ENCODE measurements at places on chromosomes 5 and 9.

GRCh38 chr5:112895682-112896081 is 26.3 kb downstream of the REEP5 start:
- DNase-seq: no peak

DNA sequence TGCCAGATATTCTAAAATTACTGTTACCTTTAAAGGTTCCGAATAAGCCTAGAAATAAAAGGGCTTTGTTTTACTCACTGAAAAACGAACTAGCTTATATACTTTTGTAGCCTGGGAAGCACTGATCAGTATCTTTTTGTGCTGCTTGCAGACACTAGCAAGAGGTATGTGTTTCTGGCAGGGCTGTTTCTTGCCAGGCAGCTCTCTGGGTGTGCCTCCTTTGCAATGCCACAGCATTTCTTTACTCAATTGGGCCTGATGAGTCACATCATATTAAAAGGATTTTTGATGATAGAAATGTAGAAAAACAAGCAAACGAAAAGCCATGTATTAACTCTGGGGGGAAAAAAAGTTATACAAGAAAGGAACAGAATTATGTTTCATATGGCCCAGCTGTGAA is 35.6 kb downstream of the CD180 start:
- no peak for DNase-seq

DNA sequence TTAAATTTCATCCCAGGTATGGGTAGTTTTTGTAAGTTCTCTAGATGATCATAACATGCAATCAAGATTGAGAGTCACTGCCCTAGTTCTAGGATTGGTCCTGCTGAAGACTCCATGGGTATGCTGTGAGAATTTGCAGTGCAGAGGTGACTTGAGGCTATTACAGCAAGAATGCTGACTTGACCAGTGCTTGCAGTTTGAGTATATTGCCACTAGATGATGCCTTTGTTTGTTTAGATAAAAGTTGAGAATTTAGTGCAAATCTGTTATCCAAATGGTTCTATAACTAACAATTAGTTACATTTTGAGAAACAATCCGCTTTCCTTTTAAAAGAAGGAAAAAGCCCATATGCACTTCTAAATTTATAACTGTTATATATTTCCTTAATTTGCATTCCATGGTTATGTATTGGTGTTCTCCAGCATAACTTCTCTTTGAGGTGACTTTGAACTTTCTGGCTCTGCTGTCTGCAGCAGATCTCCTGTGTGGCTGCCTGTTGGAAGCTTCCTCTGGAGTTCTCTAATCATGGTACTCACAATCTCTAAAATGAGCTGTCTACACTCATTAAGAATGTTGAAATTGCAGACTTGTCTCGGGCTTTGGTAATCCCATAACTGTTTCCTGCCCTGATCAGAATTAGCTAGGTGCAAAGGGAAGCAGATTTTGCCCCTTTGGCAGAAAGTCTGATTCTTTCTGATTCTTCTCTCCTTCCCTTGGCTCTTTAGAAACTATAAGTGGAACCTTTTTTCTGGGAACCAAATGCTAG is 24.9 kb downstream of the MELK start:
- peak; percentile 60 for DNase-seq

DNA sequence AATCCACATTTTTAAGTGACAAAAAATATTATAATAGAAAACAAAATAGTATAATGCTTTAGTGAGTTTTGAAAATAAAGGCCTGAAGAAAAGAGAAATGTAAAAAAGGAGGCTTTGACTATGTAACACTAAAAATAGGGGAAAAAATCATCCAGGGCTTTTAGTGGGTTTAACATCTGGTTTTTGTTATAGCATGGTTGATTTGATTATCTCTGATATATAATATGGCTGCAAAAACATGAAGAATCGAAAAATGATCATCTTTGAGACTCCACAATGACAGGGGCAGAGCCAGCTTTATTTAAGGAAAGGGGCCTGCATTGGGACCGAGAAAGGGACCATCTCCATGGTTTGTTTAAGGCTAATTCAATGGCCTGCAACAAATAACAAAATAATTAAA is 393.8 kb downstream of the PLK2 start:
- no peak for DNase-seq

DNA sequence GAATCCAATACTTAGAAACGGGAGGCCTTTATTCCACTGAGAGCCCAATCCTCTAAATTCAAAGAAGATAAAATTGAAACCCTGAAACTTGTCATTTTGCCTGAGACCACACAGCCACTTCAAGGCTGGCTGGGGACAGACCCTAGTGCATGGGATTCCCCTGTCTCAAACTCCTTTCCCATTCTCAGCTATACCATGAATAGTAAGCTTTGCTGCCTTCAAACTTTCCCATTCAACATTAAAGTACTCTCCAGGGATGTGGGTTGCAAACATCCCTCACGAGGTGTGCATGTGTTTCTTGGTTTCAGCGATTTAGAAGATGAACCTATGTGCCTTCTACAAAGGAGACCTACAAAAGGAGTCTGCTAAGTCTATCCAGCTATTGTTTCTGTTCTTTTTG is 64.6 kb downstream of the GABRB2 start:
- no peak for DNase-seq

- DNase-seq: no peak
Observed at GRCh38 chr5:160772854-160773253, 79.2 kb downstream of the ATP10B start.

- no peak for DNase-seq
Observed at GRCh38 chr5:107385708-107386107, 285.0 kb downstream of the EFNA5 start.

DNA sequence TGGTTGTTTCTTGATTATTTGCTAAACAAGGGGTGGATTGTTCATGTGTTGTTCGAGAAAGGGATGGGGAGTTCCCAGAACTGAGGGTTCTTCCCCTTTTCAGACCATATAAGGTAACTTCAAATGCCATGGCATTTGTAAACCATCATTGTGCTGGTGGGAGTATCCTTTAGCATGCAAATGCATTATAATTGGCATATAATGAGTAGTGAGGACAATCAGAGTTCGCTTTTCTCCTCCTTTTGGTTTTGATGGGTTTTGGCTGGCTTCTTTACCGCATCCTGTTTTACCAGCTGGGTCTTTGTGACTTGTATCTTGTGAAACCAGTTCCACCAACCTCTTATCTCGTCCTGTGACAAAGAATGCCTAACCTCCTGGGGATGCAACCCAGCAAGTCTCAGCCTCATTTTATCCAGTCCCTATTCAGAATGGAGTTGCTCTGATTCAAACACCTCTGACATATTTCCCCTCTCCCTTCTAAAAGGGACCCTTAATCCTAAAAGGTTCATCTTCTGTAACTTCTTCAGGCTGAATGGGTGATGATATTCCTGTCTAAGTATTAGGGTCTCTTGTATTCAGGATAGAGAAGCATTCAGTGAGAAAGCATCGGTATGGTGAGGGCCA is 8.7 kb upstream of the FBN2 start:
- DNase-seq: no peak

DNA sequence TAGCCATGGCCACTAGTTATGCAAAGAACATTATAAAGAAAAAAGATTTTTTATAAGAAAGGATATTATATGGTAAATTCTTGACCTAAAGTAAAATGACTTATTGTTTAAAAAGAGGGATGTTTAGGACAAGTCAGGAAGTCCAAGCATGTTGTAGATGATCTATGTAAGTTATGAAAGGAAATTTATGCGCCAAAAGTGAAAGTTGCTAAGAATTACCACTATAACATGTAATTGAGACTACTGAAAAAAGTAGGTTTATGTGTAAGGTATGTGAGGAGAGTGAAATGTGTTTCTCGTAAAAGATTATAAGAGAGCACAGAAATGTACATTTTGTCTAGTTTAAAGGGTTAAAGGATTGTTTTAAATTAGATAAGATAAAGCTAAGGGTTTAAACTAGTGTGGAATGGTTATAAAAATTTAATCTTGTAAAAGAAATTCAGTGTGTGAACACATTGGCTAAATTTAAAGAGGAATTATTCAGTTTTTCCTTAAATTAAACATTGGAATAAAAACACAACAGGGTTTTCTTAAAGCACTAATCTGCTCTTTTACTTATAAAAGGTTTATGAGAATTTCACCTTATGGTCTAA is 1100.4 kb upstream of the EDIL3 start:
- no peak for DNase-seq

DNA sequence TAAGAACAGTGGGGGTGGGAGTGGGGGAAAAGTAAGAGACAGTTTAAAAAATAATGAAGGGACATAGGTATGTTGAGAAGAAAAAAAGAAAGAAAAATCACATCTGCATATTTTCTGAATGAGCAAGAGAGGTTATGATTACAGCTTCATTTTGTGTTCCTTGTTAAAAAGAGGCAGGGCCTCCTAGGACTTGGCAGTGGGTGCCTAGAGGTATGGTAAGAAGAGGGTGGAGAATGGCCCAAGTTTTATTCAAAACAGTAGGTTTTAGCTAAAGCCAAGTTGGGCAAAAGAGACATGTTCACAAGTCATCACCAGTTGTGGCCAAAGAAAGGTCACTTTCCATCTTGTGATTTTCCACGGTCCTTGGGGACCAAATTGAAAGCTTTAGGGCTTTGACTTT is 643.4 kb downstream of the CCDC171 start:
- no peak for DNase-seq

DNA sequence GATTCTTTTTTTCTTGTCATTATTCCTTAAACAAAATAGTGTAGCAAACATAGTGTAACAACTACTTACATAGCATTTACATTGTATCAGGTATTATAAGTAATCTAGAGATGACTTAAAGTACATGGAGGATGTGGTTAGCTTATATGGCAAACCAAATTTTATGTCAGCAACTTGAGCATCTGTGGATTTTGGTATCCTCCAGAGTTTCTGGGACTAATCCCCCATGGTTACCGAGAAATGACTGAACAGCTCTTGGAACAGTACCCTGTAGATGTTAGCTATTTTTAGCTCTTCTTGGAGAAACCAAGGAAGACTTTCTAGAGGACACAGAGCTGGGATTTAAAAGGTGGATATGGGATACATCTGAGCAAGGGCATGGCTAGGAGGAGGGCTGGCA is 157.6 kb upstream of the KLF4 start:
- no peak for DNase-seq

DNA sequence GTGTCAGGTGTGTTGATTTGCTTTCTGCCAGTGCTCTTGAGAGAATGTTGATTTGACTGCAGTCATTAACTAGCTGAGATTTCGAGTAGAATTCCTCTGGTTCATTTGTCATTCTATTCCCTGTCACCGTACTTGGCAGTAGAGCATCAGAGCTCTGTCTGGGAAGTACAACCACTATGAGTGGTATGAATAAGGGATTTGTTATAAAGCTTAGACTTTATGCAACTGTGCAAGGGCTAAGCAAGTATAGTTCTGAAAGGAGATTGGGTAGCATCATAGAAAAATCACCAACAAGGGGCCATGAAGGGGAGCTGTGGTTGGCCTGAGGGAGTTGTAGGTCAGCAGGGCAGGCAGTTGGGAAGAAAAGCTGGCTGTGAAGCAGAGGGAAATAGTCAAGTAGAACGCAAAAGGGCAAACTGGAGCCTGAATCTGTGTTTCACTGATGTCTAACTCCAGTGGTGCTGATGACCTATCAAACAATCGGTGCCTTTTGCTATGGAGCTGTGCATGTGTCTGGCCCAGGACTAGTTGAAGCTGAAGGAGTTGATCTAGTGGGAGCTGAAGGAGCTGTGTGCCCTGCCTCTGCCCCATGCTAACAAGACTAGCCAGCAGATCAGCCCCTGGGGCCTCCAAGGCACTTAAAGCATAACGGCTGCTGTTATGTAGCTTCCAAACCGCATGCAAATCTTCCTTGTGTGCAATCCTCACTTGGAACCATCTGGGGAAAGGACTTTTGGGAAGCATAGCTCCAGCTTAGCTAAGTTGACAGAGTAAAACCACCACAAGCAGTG is 110.0 kb downstream of the SLC28A3 start:
- DNase-seq: no peak

- DNase-seq: no peak
Observed at GRCh38 chr9:115385383-115386122, 267.6 kb upstream of the TNC start.

- no peak for DNase-seq
Observed at GRCh38 chr5:103703617-103704016, 141.0 kb upstream of the NUDT12 start.

DNA sequence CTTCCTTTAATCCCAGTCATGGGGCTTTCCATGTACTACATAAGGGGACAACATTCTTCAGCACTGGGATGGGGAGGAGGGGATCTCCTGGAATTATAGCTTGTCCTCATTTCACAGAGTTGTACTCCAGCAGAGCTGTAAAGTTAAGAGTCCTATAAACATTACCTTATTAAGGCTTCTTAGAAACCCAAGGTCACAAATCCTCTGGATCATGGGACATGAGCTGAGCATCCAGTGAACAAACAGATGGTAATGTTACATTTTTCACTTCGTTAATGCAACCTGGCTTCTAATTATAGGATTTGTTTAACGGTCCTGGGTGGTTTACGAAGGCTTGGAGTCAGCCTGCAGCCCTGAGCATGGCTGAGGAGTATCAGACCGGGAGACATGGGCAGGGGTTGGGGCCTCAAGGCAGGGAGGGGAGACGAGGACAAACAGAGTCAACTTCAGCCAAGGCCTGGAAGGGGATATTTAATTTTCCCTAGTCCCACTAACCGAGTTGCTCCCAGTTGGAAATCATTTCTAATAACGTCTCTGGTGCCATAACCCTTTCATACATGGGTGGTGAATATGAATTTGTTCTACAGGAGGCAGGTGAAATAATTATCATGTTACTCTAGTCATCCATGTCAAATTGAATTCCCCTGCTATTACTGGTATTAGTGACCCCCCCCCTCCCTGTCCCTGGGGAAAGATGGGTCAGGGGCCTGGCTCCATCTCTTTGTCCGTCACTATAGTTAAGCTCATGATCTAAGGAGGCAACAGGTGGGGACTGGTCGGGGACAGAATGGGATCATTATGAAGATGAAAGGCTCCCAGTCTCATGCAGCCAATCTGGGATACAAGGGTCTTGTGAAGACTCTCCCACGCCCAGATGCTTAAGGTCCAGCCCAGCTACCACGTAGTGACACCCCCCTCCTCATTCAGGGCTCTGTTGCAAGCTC is 10.7 kb upstream of the IL17B start:
- DNase-seq: no peak

GRCh38 chr9:136725612-136726011 is 13.2 kb downstream of the DIPK1B start:
- no peak for DNase-seq

GRCh38 chr5:141758310-141758998 is 76.4 kb upstream of the ARAP3 start:
- DNase-seq: no peak

DNA sequence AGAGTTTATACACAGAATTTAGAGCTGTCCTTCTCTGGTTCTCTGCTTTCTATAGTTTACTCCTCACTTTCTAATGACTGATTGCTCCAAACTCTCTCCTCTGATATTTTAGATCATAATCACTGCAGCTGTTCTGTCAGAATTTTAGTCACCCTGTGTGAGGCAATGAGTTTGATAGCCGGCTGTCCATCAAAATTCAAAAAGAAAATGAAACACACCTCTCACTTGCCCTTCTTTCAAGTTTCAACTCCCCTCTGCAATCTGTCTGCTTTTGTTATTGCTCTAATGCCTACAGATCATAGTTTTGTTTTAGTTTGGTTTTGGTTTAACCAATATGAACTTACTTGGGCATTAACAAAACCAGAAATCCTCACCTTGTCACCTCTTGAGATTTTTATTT is 23.3 kb upstream of the ABLIM3 start:
- no peak for DNase-seq

GRCh38 chr9:114050646-114051045 is 27.5 kb downstream of the AMBP start:
- no peak for DNase-seq

- DNase-seq: no peak
Observed at GRCh38 chr5:156400231-156400986, 73.4 kb downstream of the SGCD start.

- no peak for DNase-seq
Observed at GRCh38 chr5:148029131-148029530, 34.6 kb upstream of the SPINK5 start.

GRCh38 chr5:110616009-110616408 is 110.5 kb downstream of the TMEM232 start:
- DNase-seq: no peak

Data from T-helper 2 cell (primary cell).